Esophagus muscularis mucosa (tissue), 4 donors: ENCODE measurements at places on chromosomes 13 and 19. TPM values are rescaled to one million over a fixed set of nuclear protein-coding genes. Genes with fewer than 3 reads are reported as not detected.

LIN7B gene
- total RNA-seq = 14.0 TPM

FCER2 gene
- total RNA-seq = not detected

FCHO1 gene
- 1.6 TPM for total RNA-seq

TRPC4 gene
- total RNA-seq = 0.33 TPM

CEACAM8 gene
- total RNA-seq = not detected

KIR3DL1 gene
- not detected for total RNA-seq

NFIX gene
- total RNA-seq = 154 TPM

VWA8 gene
- 21.0 TPM for total RNA-seq

FFAR1 gene
- total RNA-seq = not detected

TMEM272 gene
- total RNA-seq = not detected

ATP4A gene
- total RNA-seq = not detected

SLC15A1 gene
- not detected for total RNA-seq

GTF2F2 gene
- 14.6 TPM for total RNA-seq

SERTM1 gene
- total RNA-seq = 0.33 TPM

TTC9B gene
- total RNA-seq = not detected

SULT2B1 gene
- 1.0 TPM for total RNA-seq

ZNF43 gene
- total RNA-seq = 7.6 TPM

ZNF628 gene
- 5.1 TPM for total RNA-seq

CCDC194 gene
- total RNA-seq = not detected

BAX gene
- 39.0 TPM for total RNA-seq

IPO5 gene
- 144 TPM for total RNA-seq

LHFPL6 gene
- 55.6 TPM for total RNA-seq

RASL11A gene
- total RNA-seq = 98.9 TPM

OR7C1 gene
- 0.06 TPM for total RNA-seq

OR10H1 gene
- not detected for total RNA-seq

ZNF575 gene
- total RNA-seq = 0.66 TPM

CALR3 gene
- not detected for total RNA-seq

RUBCNL gene
- 1.6 TPM for total RNA-seq

LCP1 gene
- total RNA-seq = 15.0 TPM

LRRC8E gene
- total RNA-seq = 0.46 TPM

ZNF829 gene
- total RNA-seq = 5.4 TPM

OLFM2 gene
- 17.1 TPM for total RNA-seq

ZNF534 gene
- total RNA-seq = 0.17 TPM

RFPL4A gene
- total RNA-seq = not detected
